ENCODE measurements at places on chromosomes 11 and 22.

GRCh38 chr11:121839781-121840180 lies 276.2 kb downstream of the BLID start:
- no peak for DNase-seq

GRCh38 chr22:26800858-26801257 lies 143.5 kb downstream of the MIAT start:
- no peak for DNase-seq

DNA sequence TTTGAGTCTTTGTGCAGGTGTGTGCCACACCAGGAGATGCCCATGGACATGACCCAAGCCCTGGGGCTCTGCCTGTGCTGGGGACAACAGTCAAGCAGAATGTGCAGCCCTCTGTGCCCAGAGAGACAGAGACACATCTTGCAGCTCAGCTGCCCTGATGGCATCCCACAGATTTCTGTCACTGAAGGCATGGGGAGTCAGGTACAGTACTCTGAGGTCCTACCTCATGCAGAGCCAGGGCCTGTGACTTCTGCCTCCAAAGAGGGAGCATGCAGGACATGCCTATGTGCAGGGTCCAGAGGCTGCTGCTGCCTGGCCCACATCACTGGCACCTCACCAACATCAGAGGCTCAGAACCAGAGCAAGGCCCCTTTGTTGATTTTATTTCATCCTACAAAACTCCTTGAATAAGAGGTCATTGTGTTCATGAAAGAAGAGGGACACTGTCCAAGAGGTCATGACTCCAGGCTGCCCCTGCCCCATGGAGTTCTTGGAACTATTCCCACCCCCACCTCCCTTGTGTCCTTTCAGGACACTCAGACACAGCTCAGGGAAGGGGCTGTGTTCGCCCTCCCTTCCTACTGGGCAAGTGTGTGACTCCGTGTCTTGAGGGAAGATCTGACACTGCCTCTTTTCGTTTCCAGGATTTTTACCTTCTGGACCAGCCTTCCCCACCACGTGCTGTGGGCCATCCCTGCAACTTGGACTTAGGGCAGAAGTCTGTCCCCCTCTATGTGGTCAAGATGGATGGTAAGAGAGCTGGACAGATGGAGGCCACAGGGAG lies 62.3 kb downstream of the BTG4 start:
- DNase-seq: no peak

DNA sequence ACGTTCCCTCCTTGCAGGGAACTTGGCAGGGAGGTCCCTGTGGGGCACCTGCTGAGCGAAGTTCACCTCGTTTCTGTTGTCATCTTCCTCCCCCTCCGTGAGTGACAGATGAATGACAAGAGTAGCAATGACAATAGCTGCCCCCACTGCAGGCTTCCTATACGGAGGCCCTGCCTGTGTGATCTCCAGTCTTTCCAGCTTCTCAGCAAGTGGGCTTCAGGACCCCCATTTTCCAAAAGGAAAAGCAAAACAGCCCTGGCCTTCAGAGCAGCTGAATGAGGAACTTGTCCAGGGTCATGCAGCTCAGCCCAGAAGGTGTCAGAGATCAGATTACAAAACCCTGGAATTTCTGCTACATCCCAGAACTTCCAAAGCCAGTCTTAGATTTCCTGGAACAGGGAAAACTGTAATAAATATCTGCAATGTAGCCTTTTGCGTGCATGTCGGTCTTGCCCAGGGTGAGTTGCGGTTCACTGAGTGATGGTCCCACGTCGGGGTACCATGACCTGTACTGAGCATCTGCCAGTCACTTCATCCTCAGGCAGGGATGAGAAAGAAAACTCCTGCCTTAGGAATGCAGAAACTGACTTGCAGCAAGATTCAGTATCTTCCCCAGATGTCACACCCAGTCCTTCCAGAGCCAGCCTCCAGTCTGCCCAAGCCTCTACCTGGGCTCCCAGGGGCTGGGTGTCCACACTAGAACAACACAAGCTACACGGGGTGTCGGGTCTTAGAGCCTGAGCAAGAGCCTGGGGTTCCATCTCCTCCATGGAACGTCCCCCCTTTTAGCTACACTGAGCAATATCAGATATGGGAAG lies 1457.0 kb downstream of the BRD1 start:
- no peak for DNase-seq

DNA sequence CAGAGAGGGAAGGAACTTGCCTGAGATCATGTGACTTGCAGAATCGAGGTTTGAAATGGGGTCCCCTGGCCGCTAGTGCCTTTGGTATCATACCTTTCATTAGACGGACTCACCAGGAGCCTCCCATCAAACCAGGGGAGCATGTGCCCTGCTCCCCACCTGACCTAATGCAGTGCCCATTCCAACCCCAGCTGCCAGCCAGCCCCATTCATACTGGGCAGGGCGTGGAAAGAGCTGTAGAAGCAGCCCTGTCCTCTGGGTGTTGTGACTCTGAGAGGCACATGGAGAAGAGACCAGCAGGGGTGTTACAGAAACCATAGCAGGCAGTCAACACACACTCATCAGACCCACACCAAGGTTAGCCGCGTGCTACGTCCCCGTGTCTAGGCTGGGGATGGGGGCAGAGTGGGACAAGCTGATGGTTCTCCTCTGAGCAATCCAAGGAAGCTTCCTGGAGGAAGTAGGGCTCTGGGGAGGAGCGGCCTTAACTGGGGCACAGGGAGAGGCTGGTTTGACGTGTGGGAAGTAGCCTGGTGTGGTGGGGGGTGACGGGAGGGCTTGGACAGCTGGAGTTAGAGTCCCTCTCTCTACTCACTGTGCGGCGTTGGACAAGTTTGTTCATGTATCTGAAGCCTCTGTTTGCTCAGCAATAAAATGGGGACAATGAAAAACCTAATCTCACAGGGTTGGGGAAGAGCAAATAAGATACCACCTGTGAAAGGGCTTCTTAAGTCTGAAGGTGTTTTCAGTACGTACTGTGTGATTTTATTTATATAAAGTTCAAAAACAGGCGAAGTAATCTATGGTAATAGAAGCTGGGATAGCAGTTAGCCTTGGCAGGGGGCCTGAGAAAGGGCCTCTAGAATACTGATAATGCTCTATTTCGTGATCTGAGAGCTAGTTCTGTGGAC lies 14.0 kb downstream of the GRIK4 start:
- no peak for DNase-seq

DNA sequence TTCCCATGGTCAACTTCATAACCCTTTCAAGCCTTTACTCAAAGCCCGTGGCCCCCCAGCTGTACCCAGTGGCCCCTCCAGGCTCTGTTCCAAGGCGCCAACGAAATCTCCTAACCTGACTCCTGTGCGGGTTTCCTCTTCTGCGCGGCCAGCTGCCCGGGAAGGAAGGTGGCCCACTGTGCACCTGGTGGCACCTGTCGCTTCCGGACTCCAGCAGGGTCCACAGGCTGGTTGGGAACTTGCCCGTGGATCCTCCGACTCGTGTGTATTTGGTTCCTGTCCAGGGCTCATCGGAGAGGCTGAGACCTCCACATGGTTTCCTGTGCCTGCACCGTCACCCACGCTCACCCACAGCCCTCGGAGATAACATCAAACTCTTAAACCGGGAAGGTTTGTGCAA lies 335.4 kb downstream of the BRD1 start:
- DNase-seq: no peak

DNA sequence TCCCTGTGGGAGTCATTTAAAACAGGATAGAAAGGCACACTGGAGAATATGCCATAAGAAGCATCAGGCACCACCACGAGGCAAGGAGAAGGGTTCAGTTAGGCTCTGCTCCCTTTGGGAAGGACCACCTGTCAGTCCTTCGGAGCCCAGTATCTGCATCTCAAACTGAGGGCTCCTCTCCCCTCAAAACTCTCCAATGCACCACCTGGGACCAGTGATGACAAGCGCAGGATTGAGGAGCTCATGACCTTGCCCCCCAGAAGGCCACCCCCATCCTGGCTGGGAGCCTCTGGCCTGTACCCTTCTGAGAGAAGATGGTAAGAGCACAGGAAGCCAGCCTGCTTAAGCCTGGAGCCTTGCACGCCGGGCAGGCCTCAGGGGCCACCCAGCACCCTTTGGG lies 39.4 kb downstream of the OPCML start:
- DNase-seq: no peak

- DNase-seq: no peak
Measured at GRCh38 chr22:31969789-31970489, 25.6 kb downstream of the YWHAH start.

DNA sequence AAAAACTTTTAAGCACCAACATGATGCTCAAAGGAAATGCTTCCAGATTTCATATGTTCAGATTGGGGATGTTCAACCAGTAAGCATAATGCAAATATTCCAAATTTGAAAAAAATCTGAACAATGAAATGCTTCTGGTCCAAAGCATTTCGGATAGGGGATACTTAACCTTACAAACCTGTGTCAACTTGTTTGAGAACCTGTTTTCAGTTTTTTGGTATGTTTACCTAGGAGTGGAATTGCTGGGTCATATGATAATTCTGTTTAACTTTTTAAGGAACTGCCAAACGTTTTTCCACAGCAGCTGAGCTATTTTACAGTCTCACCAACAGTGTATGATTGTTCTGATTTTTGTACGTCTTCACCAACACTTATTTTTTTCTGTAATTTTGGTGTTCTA lies 23.7 kb downstream of the FAR1 start:
- no peak for DNase-seq

DNA sequence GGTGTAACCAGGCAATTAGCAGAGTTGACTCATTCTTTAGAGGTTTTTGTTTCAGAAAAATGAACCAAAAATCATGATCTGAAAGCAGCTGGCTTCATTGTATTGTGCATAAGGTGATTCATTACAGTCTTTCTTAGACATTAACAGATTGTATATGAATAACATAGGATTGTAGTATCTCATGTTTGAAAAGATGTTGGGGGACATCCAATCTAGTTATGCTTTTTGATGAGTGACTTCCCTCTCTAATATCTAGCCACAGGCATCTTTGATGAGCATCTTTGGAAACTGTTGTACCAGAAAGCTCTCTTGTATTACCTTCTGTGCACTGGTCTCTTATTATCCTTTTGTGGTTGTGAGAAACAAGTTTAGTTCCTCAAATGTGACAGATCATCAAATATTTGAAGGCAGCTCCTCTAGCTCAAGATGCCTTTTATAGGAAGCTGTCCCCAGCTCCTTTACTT lies 8.3 kb downstream of the GRK3 start:
- DNase-seq: no peak

GRCh38 chr22:29030016-29030617 lies 31.5 kb downstream of the C22orf31 start:
- DNase-seq: no peak

DNA sequence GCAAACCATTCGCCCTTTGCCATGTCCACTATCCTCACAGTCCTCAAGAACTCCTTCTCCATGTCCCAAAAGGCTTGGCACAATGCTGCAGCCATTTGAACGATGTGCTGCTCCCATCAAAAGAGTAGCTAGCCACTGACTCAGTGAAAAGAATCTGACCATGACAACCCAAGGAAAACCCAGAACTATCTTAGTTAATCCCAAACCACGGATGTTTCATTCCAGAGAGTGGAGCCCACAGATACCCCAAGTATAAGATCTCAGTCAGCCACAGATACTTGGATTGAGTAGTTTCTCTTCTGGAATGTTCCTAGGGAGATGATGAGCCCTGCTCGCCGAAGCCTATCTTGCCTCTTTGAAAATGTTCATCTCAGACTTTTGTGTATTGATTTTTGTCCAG lies 176.9 kb downstream of the NAV2 start:
- DNase-seq: no peak

DNA sequence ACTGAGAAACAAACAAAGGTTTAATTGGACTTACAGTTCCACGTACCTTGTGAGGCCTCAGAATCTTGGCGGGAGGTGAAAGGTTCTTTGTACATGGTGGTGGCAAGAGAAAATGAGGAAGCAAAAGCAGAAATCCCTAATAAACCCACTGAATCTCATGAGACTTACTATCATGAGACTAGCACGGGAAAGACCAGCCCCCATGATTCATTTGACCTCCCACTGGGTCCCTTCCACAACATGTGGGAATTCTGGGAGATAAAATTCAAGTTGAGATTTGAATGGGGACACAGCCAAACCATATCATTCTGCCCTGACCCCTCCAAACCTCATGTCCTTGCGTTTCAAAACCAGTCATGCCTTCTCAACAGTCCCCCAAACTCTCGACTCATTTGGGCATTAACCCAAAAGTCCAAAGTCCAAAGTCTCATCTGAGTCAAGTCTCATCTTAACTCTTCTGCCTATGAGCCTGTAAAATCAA lies 617.4 kb downstream of the CNTN5 start:
- DNase-seq: no peak

DNA sequence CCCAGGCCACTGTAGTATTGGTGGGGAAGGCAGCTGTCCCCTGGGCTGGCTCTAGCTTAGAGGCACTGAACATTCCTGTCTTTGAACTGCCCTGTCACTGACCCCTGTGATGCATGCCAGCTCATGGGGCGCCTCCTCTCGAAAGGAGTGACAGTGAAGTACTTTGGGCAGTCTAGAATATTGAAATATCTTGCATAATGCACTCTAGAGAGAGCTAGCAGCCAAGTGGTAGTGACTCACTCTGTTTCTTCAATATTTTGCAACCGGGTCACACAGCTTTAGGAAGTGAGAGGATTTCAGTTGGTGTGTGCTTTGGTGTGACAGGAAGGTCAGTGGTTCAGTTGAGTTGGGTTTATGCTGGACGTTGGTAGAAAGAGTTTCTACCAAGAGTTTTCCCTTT lies 35.5 kb upstream of the ST14 start:
- DNase-seq: no peak

DNA sequence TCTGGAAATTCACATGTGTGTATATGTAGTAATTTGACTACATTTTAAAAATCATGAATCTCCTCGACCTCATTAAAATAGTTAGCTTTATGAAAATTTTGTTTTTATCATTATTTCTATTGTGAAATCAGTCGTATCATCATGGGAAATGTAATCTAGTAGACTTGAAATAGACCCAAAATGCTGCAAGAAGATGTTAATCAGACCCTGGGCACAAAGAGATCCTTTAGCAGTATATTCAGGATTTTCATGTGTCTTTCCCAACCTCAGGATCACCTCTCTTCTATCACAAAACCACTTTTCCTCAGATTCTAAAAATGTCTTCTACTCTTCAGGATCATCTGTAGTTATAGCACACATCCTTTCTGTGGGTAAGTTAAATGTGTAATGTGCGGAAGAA lies 74.9 kb upstream of the ADSL start:
- DNase-seq: no peak

- DNase-seq: no peak
Measured at GRCh38 chr11:20303391-20303965, 60.0 kb upstream of the HTATIP2 start.

- DNase-seq: no peak
Measured at GRCh38 chr11:120181376-120181975, 29.4 kb upstream of the OAF start.

DNA sequence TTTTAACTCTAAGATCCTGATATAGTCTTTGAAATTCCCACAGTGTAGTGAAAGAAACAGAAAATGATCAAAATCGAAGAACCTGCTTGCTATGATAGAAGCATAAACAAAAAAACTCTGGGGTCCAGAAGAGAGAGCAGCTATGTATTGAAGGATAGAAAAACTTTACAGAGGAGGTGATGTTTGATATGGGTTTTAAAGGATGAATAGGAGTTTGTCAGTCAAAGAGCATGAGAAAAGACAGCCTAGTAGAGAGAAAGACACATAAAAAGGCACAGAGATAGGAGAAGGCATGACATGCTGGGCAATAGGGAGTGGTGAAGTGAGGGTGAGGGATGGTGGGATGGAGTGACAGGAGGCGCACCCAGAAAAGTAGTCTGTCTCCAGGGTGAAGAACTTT lies 168.0 kb downstream of the INSC start:
- DNase-seq: no peak

Measured in activated CD8-positive, alpha-beta memory T cell treated with anti-CD3 and anti-CD28 coated beads for 48 hours (primary cell).